ENCODE measurements at places on chromosomes 13 and 19. TPM values are rescaled to one million over a fixed set of nuclear protein-coding genes. Genes with fewer than 3 reads are reported as not detected.

GRCh38 chr19:5397804-5398692, 57.2 kb upstream of the ZNRF4 start:
- H3K36me3 ChIP-seq = no peaks in the 10 kb centered on the region
- H3K4me3 ChIP-seq = no peak overlapping the region
- no peaks in the 10 kb centered on the region for H3K4me1 ChIP-seq
- H3K27ac ChIP-seq = no peak overlapping the region

- peak; percentile 68 for DNase-seq
- peak overlapping the region; percentile 10 for H3K4me3 ChIP-seq
- H3K4me1 ChIP-seq = no peaks in the 10 kb centered on the region
- no peaks in the 10 kb centered on the region for H3K36me3 ChIP-seq
- no peak overlapping the region for H3K27ac ChIP-seq
These were observed 81.4 kb downstream of the IRS2 start for GRCh38 chr13:109704771-109705635.

The IQCN gene
- total RNA-seq = 2.4 TPM

DNA sequence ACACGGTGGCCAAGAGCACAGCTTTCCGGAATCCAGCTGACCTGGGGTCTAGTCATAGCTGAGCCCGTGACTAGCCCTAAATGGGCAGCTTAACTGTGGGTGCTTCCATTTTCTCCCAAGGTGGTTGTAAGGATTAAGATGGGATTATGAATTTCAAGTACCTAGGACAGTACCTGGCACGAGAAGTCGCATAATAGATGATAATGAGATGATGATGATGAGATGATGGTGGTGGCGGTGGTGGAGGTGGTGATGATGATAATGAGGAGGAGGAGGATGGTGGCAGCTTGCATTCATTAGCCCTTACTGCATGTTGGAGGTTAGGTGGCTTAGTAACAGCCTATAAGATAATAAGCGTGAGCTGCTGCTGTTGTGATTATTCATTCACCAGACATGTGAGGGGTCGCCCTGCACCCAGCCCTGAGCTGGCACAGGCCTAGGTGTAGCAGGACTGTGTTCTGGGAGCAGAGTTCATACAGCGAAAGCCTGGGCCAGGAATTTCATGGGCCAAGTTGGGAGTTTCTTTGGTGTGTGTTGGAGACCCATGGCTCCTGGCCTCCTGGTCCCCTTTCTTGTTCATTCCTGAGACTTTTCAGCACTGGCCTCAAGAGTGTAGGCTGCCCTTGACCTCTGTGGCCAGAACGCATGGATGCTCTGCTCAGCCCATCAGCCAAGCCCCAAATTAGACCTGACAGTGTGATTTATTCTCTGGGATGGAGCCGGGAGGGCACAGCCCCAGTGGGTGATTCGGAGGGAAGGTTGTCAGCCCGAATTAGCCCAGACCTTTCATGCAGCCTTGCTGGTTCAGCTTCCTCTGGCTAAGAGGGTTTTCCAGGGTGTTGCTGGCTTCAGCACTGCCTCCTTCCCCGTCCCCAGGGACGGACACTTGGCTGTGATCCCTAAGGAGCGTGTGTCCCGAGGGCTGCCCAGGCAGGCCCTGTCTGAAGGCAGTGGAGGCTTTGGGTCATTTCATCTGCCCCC, 128.8 kb downstream of the SIPA1L3 start:
- no peak overlapping the region for H3K4me3 ChIP-seq
- H3K36me3 ChIP-seq = no peaks in the 10 kb centered on the region
- no peak for DNase-seq

GRCh38 chr13:94303644-94304174, 175.8 kb downstream of the DCT start:
- peaks cover 8% of the 10 kb centered on the region for H3K4me1 ChIP-seq
- DNase-seq = no peak
- H3K27me3 ChIP-seq = no peaks in the 10 kb centered on the region
- no peak overlapping the region for H3K4me3 ChIP-seq

DNA sequence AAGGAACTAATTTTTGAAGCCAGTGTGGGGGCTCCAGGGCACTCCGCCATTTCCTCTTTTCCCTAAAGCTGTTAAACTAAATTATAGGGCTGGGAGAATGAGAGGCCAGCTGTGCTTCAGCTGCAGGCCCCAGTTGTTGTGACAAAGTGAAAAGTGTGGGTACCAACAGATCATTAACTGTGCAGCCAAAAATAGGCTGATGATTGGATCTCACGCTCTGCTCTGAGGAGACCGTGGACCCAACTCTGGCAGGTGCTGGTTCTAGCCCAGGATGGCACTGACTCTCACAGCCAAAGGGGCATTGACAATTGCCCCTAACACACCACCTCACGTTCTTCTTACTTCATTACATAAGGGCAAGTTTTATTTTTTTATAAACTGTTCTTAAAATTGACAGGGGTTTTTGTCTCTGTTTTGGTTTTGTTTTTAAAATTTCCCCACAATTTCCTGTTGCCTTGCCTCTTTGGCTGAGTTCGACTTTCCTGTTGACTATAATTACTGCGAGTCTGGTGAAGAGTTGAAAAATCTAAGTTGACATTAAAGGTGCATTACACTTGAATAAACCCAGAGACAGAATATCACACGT, 391.0 kb downstream of the FGF9 start:
- H3K36me3 ChIP-seq = no peaks in the 10 kb centered on the region
- no peaks in the 10 kb centered on the region for H3K27me3 ChIP-seq
- no peak overlapping the region for H3K27ac ChIP-seq
- no peaks in the 10 kb centered on the region for H3K4me1 ChIP-seq

DNA sequence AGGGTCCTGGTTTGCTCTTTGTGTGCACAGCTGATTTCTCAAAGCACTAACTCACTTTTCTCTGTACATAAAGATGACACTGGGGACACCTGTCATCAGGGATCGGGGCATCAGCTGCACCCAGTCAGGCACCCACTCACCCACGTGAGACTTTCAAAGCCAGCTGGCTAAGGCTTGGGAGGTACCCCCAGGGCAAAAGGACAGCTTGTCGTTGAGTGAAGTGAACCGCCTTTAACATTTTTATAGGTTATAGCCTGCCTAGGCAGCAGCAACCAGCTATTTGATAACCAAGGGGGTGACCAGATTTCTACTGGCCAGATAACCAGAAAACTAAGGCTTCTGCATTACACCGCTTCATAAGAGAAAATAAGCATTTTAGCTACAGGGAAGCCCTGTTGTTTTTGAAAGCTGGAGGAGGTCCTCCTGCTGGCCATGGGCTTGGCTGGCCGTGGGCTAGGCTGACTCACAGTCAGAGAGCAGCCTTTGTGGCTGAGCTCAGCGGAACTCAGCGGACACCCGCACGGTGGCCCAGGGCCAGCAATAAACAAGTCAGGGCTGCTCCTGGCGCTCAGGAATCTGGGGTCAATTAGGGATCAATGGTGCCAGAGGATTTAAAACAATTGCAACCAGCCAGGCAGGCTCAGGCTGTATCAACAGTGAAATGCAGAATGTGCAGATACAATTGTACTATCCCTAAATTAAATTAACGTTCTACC, 57.1 kb downstream of the ALOX5AP start:
- no peaks in the 10 kb centered on the region for H3K36me3 ChIP-seq
- peak overlapping the region; percentile 67 for H3K27ac ChIP-seq
- peaks cover 22% of the 10 kb centered on the region for H3K4me1 ChIP-seq
- peak; percentile 80 for DNase-seq
- H3K4me3 ChIP-seq = no peak overlapping the region
- no peaks in the 10 kb centered on the region for H3K27me3 ChIP-seq

DNA sequence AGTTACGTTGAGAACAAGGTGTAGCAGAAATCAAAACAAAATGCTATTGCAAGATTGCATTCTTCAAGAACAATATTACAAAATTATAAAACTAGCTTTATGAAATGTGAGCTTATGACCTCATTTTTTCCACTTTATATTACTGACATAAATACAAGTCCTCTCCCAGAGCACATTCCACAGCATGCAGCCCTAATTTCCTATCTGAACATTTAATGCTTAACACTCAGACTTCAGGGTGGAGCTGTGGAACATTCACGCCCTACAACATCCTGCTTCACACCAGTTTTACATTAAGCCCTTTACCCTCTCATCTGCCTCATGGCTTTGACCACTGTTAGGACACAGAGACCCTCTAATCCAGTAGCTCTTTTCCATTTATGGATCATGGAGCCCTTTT, 65.5 kb downstream of the EPSTI1 start:
- H3K27ac ChIP-seq = no peak overlapping the region
- H3K27me3 ChIP-seq = no peaks in the 10 kb centered on the region

GRCh38 chr19:50511069-50511822, at the start of gene JOSD2:
Gene JOSD2, minus strand, starts transcription at chr19:50511191. Its CDS starts 760 bp downstream, at chr19:50510431.
- peaks cover 17% of the 10 kb centered on the region for H3K4me1 ChIP-seq
- peak; percentile 99 for DNase-seq
- peaks cover 2% of the 10 kb centered on the region for H3K36me3 ChIP-seq
- H3K27me3 ChIP-seq = no peaks in the 10 kb centered on the region

DNA sequence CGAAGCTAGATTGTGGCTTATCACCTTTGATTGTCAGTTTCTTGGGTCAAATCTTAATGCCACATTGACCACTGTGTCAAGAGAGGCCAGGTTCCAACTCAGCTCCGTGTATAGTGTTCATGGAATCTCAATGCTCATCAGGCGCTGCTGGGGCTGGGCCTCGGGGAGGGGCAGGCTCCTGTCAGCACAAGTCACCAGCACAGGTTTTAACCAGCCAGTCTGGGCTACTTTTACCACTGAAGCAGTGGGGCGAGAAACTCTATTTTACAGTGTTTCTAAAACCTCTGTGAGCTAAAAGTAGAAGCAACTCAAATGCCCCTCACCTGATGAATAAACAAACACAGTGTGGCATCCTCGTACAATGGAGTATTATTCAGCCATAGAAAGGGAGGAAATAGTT, 118.7 kb upstream of the GJB6 start:
- H3K4me3 ChIP-seq = no peak overlapping the region
- H3K27me3 ChIP-seq = no peaks in the 10 kb centered on the region
- DNase-seq = no peak
- H3K4me1 ChIP-seq = no peaks in the 10 kb centered on the region
- H3K27ac ChIP-seq = no peak overlapping the region

DNA sequence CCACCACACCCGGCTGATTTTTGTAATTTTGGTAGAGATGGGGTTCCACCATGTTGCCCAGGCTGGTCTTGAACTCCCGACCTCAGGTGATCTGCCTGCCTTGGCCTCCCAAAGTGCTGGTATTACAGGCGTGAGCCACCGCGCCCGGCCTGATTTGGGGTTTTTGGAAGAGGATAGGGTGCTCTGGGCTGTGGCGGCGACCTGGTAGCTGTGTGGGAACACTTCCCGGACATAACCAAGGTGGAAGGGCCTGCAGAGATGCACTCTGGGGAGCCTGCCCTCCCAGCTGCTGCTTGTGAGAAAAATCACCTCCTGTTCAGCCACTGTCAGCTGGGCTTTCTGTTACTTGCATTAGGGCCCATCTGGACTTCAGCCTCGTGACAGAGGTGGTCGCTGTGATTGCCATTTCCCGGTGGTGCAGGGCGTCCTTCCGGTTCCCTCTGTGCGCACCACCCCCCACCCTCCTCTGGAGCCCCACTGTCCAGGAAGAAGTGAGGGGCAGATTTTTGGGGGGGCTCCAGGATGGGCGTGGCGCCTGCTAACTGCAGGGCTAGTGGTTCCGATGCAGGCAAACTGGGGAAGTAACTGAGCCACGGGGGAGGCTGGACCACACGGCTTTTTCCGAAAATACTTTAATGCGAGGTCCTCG, 7.5 kb downstream of the IL4I1 start:
- H3K27ac ChIP-seq = no peak overlapping the region
- H3K4me3 ChIP-seq = no peak overlapping the region
- peak; percentile 24 for DNase-seq
- peaks cover 1% of the 10 kb centered on the region for H3K36me3 ChIP-seq

DNA sequence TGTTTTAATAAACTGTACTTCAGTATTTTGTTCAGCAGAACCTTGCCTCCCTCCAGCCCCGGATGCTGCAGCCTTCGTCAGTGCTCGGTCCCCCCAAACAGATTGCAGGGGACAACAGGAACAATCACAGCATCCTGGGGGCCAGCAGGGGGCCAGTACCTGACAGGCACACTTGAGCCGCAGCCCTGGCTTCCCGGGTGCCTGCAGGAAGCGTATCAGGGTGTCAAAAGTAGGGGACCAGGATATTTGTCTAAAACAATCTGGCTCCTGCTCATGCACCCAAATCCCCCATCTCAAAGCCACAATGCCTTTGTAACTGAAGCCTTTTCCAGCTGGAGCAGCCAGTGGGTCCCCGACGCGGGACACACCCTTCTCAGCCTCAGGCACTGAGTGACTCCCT, 167.5 kb upstream of the TSHZ3 start:
- H3K27me3 ChIP-seq = no peaks in the 10 kb centered on the region
- H3K27ac ChIP-seq = no peak overlapping the region
- DNase-seq = no peak
- H3K4me1 ChIP-seq = no peaks in the 10 kb centered on the region
- no peaks in the 10 kb centered on the region for H3K36me3 ChIP-seq

DNA sequence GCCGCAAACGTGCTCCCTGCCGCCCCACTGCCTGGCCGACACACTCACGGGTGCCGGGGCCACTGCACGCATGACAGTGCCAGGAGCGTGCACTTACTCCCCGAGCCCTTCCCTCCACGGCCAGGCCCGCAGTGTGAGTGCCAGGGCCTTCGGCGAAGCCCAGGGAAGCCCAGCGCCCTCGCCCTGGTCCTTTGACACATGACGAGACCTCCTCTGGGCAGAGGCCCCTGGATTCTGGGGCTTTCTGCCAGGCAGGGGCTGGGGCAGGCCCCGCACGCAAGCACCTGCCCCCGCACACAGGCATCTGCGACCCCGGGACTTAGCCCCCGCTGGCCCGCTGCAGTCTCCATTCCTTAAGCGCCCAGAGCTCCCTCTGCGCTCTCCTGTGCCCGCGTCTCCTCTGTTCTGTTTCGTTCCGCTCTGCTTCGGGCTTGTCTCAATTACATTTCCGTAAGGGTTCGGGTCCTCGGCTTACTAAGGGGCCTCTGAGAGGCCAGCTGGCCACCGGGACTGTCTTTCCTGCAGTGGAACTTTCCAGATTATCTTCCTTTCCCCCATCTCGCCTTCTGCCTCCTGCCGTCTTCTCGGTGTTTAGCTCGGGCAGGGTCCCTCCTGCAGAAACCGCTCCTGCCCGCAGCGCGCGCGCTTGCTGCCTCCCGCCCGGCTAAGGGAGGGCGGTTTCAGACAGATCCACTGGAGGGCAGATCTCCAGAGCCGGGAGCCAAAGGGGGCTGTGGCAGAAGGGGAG, 98.8 kb downstream of the ING1 start:
- H3K36me3 ChIP-seq = no peaks in the 10 kb centered on the region
- no peak for DNase-seq
- no peak overlapping the region for H3K27ac ChIP-seq
- peaks cover 14% of the 10 kb centered on the region for H3K4me1 ChIP-seq
- peak overlapping the region; percentile 35 for H3K4me3 ChIP-seq
- peaks cover 15% of the 10 kb centered on the region for H3K27me3 ChIP-seq
